ELF-1 (cell line): ENCODE measurements at places on chromosomes 1 and 21.

DNA sequence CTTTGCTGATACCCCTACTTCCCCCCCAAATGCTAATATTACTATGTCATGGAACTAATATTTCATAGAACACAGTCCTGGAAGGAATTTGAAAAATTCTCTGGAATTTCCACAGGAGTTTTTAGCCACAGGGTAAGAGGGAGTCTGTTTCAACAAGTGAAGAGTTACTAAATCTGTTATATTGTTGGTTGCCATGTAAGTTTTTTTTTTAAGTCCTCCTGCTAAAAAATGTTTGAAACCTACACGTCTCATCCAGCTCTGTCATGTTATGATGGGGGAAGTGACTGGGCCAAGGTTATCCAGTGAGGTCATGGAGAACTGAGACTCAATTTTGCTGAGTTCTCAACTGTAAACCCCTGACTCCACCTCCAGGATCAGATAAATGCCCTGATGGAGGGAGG lies 60.8 kb upstream of the USP24 start:
- no peak for DNase-seq

- DNase-seq, result no peak
These were observed 91.1 kb downstream of the KCNN3 start for GRCh38 chr1:154778944-154779343.

DNA sequence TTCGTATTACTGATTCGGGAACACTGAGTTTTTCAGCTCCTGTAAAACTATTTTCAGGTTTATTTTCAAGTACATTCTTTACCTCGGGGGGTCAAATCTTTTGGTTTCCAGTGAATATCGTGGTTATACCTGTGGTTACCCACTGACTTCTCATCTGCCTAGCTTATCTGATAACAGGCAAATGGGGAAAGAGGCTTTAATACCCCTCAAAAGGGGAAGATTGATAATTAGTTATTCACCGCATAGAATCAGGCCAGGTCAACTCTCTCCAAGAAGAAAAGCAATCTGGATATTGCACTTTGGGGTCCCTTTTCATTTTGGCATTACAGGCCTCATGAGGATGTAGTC lies 23.0 kb downstream of the RUNX1 start:
- no peak for DNase-seq

DNA sequence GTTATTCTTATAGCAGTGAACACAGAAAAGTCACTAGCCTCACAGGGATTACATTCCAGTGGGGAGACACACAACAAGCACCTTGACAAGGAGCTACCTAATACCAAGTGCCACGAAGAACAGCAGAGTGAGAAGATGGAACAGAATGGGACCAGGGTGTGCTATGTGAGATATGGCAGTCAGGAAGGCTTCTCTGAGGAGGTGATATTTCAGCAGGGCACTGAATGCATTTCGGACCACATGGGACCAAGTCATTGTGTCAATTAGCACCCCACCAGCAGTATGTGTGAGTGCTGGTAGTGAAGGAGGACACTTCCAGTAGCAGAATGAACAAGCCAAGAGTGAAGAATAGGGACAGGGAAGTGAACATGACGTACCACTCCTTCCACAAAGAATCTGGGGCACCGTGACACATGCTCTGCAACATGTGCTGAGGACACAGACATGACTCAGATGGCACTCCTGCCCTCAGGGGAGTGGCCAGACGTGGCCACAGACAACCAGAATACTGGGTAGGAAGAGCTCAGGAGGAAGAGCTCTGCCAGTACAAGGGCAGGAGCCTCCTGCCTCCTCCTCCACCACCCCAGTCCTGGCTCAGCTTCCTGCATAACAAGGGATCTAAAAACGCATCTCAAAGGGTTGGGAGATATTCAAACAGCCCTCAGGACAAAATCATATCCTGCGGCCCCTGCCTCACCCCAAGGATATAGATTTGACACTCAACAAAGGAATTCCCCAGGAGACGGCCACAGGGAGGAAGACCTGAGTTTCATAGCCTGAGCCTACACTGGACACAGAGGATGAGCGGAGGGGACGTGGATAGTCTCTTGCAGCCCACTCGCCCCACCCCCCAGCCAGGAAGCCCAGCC lies 102.5 kb downstream of the TRABD2B start:
- DNase-seq, result peak; percentile 65

DNA sequence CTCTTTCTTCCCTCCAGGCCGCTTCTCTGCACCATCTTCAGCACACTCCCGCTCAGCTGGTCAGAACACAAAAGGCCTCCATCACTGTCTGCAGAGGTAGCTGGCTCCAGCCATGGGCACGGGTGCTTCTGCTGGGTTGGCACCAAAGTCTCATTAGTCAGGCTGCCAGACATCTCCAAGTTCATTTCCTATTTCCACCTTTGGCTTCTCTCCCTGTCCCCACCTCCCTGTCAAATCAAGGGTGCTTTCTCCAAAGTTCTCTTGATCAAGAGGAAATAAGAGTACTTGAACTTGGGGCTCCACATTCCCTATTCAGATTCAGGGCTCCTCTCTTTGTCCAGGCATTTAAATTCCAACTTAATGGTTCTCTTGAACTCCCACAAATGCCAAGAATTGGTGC lies 33.9 kb upstream of the GRIK3 start:
- DNase-seq, result no peak

GRCh38 chr1:155479205-155479604 lies 83.4 kb downstream of the ASH1L start:
- no peak for DNase-seq

- no peak for DNase-seq
These were observed 491.1 kb upstream of the LRRC7 start for GRCh38 chr1:69076631-69077030.

DNA sequence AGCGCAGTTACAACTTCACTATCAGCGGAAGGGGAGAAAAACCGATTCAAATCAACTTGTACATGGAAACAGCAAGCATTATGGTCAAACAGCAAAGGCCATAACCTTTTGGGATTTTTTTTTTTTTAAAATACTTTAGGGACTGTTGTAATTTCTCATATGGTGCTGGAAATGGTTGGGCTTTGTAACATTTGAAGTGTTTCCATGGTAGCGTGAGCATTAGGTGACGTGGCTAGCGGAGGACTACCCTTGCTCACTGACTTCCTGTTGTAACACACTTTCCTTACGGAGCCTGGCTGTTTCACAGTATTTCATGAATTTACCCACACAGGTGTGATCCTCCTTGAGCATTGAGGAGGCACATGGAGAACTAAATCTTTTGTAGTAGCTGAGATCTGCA lies 269.5 kb downstream of the TM2D1 start:
- no peak for DNase-seq

DNA sequence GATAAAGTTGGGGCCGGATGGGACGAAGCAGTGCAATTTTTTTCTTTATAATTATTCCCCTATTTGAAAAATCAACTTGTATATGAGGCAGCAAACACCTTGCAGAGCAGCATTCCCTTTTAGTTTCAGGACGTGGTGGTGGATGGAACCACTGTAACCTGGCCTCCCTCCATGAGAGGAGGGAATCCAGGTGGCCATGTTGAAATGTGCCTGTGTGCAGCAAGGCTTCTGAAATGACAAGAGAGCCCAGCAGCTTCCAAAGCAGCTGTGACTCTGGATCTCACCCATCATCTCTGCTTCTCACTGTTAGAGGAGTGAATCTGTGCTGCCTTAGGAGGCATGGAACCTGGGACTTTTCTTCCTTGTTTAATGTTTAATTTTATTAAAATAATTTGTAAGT lies 42.3 kb downstream of the NFIA start:
- DNase-seq, result no peak

DNA sequence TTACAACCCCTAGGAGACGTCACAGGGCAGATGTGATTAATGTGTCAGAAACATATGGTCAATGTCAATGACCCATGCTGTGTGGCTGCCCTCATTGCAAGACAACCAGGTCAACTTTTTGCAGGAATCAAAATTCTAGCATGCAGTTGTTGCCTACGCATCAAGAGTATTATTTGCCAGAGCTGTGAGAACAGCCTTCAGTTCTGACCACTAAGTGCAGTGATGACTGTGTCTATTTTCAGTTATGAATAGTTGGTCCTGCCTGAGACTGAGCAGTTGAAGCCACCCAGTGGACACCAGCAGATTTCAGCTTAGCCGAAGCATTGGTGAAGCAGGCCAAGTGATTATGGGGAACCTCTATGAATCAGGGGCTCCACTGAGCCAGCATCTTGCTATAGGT lies 47.3 kb downstream of the LYPLAL1 start:
- no peak for DNase-seq

- DNase-seq, result peak; percentile 74
These were observed 425.8 kb upstream of the CAMK1G start for GRCh38 chr1:209157546-209158249.

- peak; percentile 35 for DNase-seq
These were observed 54.2 kb upstream of the BCL9 start for GRCh38 chr1:147486876-147487656.

DNA sequence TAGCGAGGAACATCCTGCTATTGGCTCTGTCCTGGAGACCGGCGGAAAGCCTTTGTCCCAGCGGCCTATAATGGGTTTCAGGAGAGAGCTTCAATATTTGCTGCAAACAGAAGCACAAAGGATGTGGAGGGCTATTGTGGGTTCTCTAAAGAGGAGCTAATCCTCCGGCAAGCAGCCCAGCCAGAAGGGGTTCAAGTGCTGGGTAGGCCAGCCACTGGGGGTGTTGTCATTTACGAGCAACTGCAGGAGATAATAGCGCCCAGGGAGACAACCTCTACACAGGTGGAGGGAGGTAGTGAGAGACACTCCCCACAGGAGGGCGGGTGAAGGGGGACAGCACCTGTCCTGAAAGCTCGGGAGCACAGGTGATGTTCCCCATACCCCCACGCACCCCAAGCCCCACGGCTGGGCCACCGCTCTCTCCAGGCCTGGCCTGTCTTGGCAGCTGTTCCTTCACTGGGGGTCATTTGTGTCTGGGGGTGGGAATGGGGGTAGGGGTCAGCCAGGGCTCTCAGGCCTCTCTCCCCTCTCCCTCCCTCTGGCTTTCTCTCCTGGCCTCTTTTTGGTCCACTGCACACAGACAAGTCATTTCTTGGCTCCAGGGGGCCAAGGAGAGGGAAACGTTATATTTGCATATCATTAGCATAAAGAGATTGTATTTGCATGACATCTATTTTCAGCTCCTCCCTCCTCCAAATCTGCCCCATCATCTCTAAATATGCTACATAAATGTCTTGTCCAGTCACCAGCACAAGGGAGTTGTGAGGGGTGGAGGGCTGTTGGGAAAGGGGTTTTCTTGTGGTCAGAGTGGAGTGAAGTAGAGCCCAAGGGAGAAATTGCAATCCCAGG lies 22.0 kb upstream of the SLC26A9 start:
- no peak for DNase-seq

GRCh38 chr1:20180129-20180843 lies 5.6 kb upstream of the UBXN10 start:
- DNase-seq, result no peak

- no peak for DNase-seq
These were observed 372.3 kb downstream of the TTLL7 start for GRCh38 chr1:83626603-83627002.

- no peak for DNase-seq
These were observed 54.8 kb downstream of the RAB3GAP2 start for GRCh38 chr1:220217383-220217988.

DNA sequence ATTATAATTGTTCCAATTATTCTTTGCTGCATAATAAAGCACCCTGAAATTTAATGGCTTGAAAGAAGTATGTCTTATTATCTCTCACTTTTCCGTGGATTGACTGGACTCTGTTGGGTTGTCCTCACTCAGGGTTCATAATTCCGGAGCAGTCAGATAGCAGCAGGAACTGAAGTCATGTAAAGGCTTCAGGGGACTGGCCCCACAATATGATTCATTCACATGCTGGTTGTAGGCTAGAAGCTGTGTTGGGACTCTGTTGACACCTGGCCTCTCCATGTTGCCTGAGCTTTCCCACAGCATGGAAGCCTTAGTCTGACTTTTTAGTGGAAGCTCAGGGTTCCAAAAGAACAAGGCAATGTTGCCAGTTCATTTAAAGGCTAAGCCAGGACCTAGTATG lies 367.1 kb upstream of the ADGRL2 start:
- no peak for DNase-seq

DNA sequence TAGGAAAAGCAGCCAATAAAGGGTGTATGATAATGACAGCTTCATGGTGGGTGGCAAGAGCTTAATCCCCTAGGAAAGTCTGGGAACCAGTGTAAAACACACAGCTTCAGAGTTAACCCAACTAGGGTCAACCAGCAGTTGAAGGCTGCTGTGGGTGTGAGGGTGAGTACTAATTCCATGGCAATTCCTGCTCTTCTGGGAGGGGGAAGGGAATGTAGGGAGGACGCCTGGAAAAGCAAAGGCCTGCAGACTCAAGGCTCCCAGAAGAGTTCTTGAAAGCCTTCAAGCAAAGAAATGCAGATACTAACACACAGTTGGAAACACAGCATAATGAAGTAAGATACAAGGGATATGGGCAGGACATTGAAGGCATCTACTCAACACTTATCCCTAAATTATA lies 28.1 kb downstream of the TTLL7 start:
- DNase-seq, result peak; percentile 4

DNA sequence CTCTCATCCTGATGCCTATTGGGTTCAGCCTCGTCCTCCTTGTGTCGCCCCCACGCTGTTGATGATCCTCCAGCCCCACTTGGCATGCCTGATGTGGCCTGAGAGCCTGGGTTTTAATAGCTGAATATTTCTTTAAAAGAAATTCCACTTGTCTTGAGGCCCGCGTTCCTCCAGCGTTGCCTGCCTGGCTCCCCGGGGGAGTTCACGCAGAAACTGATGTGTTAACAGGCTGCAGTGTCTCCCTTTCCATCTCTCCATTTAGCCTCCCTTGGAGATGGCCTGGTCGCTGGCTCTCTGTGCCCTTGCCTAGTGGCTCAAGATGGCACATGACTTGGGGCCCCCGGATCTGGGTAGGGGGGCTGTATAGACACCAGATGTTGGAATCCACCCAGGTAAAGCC lies 9.5 kb downstream of the ACTL8 start:
- no peak for DNase-seq

DNA sequence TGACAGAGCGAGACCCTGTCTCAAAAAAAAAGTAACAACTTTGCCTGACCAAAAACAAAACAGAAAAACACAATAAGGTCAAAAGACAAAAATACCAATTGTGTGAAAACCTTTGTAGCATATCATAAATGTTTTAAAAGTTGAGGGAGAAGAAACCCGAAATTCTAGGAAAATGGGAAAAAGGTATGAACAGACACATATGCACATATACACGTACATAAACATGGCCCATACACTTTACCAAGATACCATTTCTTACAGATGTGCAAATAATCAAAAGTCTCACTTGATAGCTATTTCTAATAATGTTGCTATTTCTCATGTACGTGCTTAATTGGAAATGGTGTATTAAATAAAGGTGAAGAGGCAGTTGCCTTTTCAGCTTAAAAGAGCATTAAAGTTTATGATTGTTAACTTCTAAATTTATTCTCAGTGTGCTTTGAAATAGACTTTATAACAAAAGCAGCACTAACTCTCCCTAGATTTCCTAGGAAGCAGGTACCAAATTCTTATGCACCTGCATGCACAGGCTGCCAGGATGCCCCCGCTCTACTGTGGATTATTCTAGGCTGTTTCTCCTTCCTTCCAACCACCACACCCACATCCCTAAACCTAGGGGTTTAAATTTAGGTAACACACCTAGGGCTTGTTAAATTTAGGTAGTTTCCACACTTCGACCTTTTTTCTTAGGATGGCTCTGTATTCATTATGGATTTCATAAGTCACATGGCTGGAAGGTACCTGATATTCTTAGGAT lies 33.8 kb downstream of the ADARB1 start:
- DNase-seq, result no peak

- DNase-seq, result no peak
These were observed 69.9 kb downstream of the TNFSF4 start for GRCh38 chr1:173137107-173137706.
